ENCODE measurements at places on chromosomes 5 and 9. TPM values are rescaled to one million over a fixed set of nuclear protein-coding genes. Genes with fewer than 3 reads are reported as not detected.

The ST8SIA4 gene
- total RNA-seq, result 9.0 TPM

The LCP2 gene
- 76.5 TPM for total RNA-seq

The ZFP2 gene
- total RNA-seq, result 1.1 TPM

The ELAVL2 gene
- not detected for total RNA-seq

The SLC9A3 gene
- total RNA-seq, result 1.6 TPM

The HINT1 gene
- 167 TPM for total RNA-seq

The KIF27 gene
- total RNA-seq, result 4.3 TPM

The GRM6 gene
- not detected for total RNA-seq

The PCDHGA12 gene
- total RNA-seq, result 26.0 TPM

The OSMR gene
- 79.2 TPM for total RNA-seq

The ZDHHC11 gene
- total RNA-seq, result 5.6 TPM

The LCN15 gene
- not detected for total RNA-seq

The PCDHGB5 gene
- 20.8 TPM for total RNA-seq

GRCh38 chr5:132586063-132586462 lies 29.3 kb downstream of the RAD50 start:
- no peak for DNase-seq

DNA sequence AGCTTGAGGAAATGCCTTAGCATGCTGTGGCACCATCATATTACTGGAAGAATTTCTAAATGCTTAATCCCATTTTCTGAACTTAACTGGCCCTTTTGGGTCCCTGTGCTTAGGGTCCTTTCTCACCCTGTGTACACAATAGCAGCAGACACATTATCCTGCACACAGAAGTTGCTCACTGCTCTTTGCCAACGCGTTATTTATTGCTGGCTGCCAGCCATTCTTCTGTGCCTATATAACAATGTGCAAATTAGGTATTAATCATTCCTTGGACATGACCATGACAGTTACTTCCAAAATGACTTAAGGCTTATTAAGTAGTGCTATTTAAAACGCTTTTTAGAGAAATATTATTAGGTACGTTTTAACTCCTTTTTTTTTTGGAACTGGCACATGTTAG lies 134.7 kb downstream of the FBN2 start:
- DNase-seq, result no peak

- no peak for DNase-seq
These were observed 54.8 kb downstream of the MAPKAP1 start for GRCh38 chr9:125652233-125652594.

GRCh38 chr5:65125591-65126541 lies 355.9 kb downstream of the ADAMTS6 start:
- no peak for DNase-seq

DNA sequence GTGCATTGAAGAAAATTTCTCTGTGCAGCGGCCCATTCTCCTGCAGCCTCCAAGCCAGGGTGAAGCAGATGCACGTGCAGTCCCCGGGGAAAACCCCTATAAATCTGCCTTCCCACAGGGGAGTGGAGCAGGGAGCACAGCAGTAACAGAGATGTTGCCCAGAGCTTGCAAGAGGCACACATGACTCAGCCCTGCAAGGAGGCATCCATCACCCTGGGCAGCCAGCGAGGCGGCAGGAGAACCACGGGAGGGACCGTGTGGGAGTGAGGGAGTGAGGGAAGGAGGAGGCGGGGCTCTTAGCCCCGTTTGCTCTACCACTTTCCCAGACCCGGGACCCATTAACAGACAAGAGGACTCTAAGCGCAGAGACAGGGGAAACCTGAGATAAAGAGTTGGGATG lies 96.2 kb upstream of the ARAP3 start:
- DNase-seq, result no peak

DNA sequence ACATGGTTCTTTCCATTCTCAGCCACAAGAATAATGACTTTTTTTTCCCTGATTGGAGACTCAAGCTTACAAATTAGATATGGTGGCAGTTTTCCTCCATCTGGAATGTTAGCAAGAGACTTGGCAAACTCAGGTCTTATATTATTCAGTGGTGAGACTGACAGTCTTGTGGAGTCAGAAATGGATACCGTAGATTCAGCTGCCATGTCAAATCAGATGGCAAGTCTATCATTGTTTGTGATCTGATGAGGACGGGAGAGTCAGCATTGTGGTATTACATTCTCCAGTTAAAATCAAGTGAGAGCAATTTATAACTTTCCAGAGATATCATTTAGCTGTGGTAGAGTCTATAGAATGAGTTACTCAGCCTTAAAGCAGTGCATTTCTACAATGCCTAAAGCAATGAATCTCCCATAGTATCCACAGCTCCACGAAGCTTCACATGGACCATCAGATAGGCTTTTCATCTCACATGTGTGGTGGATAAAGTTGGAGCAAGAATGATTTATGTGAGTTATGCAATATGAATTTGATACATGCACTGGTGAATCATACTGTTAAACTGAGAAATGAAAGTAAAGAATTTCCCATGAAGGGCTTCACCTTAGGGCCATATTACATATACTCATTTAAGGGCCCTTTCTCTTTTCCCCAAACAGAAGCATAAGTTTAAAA lies 430.6 kb downstream of the ZNF608 start:
- no peak for DNase-seq

DNA sequence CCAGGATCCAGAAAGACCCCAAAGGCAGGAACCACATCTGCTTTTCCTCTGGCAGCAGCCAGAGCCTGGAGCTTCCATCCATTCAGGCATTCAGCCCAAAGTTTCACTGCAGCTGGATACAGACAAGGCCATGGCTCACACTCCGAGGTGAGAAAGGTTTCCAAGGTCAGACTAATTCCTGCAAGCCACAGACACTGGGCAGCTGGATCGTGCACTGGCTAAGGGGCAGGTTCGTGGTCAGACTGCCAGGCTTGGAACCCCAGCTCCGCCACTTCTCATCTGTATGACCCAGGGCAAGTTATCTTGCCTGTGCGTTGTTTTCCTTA lies 36.9 kb downstream of the SPOCK1 start:
- no peak for DNase-seq

- no peak for DNase-seq
These were observed 10.1 kb downstream of the TLR4 start for GRCh38 chr9:117714282-117714681.

DNA sequence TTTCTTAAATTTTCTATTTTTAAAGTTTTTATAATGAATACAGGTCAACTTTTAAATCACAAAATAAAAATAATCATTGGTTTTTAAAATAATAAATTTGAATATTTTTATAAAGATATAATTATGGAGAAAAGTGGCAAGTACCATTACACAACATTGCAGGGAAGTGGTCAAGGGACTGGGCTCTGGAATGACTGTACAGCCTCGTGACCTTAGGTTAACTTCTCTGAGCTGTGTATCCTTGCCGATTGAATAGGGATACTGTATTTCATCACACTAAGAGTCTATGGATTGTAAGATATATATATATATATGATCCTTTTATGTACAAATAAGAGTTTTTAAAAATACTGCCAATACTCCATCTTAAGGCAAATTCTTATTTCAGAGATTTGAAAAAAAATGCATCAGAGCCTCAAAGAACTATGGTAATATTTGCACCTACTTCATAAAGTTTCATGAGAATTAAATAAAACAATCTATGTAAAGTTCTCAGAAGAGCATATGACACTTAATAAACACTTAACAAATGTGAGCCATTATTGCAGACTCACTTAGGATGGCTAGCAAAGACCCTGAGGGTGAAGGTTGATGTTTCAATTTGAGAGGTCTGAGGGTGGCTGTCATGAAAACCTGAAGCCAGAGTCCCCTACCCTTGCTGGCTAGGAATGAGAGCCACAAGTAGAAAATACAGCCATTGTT lies 136.5 kb downstream of the CCDC192 start:
- no peak for DNase-seq

GRCh38 chr5:157216391-157217142 lies 35.9 kb downstream of the ITK start:
- no peak for DNase-seq

DNA sequence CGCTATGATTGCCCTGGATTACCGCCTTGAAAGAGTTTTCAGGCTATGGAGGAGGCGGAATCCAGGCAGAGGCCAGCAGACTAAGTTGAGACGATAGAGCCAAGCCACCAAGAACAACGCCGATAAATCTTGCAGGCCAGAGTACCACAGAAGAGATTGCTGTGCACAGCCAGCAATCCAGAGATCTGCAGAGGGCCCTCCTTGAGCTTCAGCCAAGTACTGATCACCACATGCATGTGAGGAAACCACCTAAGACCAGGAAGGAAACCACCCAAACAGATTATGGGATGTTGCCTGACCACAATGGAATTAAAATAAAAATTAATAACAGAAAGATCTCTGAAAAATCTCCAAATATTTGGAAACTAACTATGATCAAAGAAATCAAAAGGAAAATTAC lies 74.9 kb downstream of the GCNT4 start:
- DNase-seq, result no peak

DNA sequence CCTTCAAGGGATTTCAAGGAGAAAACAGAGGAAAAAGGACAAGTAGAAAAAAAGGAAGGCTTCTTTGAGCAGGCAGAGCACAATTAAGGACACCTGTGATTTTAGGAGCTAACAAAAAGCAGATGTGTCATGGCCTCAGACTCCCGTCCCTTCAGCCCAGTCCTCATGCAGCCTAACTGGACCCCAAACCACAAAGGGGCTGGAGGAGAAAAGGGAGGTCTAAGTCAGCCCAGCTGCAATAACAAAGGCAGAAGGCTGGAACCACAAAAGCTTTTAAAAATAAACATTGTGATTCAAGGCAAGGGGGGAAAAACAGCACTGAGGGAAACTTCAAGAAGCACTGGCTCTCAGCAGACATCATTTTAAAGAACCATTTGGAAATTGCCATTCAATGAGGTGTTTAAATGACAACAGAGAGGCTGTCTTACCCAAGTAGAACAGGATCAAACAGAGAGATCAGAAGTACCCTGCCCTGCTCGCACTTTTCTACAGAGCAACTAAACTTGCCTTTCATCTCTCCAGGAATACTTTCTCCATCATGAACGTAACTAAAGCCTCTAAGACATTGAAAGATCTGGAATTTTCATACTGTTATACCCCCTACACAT lies 89.3 kb downstream of the SEMA5A start:
- no peak for DNase-seq

- DNase-seq, result no peak
These were observed 137.7 kb downstream of the AOPEP start for GRCh38 chr9:94864196-94864595.

GRCh38 chr5:142175039-142175438 lies 66.5 kb downstream of the NDFIP1 start:
- DNase-seq, result no peak

GRCh38 chr5:14450018-14450524 lies 131.5 kb upstream of the OTULINL start:
- no peak for DNase-seq

- no peak for DNase-seq
These were observed 580.8 kb downstream of the CCDC171 start for GRCh38 chr9:16133556-16134227.

- no peak for DNase-seq
These were observed 584 bp downstream of the LMAN2 start for GRCh38 chr5:177350776-177351391.

DNA sequence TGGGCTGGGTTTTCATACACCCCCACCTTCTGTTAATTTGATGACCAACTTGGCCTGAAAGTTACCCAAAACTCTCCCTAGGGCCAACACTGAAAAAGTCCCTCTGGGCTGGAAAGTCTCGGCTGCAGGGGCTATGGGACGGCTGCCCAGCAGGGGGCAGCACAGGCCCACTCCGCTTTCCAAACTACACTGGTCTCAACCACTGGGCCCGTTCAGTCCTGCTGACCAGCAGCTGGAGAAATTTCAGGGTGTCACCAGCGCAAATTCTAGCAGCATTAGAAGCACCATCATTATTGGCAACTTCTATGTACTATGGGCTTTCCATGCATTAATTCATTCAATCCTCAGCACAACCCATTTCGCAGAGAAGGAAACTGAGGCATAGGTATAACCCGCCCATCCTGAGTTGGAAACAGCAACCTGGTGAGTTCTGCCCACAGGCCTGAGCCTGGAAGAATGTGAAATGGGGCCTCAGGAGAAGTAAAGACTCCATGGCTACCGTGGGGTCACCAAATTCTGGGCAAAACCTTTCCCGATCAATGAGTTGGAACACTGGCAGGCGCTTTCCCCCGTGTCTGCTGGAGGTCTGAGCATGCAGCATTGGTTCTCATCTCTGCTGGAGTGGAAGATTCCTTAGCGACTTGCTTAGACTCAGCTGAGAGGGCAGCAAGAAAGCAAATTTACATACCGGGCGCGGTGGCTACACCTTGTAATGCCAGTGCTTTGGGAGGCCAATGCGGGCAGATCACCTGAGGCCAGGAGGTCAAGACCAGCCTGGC lies 9.7 kb downstream of the ORM2 start:
- DNase-seq, result no peak

GRCh38 chr5:138605254-138605972 lies 30.2 kb upstream of the HSPA9 start:
- DNase-seq, result no peak

DNA sequence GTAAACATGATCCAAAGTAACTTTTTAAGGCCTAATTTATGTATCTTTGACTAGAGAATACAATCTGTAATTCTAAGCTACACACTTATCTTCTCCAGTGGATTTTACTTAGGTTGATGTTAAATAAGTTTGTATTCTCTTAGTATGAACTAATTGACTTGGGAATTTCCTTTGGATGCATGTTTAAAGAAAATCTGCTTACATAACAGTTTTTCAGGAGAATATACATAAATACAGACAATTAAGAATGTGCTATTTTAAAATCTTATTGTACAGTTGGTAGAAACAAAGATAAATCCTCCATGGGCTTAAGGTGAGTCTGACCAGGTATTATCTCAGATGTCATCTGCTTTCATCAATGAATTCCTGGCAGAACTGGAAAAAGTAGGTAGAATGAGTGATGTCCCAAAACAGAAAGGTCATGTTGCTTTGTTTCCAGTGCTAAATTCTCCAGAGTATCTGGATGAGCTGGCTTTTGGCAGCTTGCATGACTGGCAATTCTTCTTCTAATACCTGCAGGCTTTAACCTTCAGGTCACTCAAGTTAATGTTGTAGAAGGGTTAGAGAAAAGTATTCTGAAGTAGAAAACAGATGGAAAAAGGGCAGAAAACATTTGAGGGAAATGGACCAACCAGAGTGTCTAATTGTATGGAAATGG lies 150.6 kb downstream of the MACIR start:
- no peak for DNase-seq

GRCh38 chr5:126055348-126055729 lies 367.9 kb upstream of the GRAMD2B start:
- no peak for DNase-seq

DNA sequence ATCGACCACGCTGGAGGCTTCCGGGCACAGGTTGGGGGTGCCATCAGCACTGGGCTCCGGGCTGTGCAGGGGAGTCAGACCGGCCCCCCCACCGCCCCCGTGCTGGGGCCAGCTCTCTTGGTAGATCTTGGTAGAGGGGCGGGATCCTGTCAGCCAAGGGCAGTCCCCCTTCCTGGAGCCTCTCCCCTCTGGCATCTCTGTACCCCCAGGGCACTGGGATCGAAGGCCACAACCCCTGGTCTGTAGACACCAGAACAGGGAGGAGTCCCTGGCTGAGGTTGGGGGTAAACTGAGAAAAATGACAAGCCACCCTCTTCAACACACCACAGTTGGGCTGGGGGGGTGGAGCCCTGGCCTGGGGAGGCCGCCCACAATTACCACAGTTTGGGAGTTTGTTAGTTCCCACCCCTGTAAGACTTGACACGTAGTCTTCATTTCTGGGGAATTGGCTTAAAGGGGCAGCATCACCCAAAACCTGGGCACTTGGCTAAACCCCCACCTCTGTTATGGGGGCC lies 882 bp downstream of the CERCAM start:
- DNase-seq, result no peak

Data from thoracic aorta (tissue), 2 donors.